ENCODE measurements at places on chromosomes 2 and 18.

DNA sequence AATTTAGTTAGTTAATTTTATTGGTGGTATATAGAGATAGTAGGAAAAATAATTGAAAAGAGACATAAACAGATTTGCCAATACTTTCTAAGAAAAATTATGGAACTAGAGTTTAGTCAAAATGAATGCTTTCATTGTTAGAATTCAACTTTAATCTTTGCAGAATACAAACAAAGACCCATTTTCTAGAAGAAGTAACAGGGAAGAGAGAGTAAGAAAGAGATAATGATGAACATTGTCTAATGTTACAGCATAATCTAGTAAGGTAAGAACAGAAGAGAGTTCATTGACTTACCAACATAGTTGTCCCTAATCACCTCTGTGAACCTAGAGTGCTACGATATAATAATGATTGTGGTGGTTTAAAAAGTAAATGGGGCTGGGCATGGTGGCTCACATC, 23.7 kb downstream of the SCN1A start:
- no peak for DNase-seq

DNA sequence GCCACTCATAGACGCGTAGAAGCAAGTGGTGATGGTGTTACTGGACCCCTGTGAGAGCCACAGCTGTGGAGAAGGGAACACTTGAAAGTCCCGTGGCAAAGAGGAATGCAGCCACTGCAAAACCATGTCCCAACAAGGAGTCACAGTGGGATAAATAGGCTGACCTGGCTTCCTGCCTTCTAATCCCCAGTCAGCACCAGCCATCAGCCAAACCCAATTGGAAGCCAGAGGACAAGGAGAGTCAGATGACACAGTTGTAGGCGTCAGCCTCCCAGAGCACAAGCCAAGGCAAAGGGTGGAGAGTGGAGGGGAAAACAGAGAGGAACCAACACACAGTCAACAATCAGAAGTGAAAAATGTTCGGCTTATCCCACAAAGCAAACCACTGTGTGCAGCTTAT, 5.5 kb upstream of the CYBRD1 start:
- DNase-seq: peak; percentile 15

DNA sequence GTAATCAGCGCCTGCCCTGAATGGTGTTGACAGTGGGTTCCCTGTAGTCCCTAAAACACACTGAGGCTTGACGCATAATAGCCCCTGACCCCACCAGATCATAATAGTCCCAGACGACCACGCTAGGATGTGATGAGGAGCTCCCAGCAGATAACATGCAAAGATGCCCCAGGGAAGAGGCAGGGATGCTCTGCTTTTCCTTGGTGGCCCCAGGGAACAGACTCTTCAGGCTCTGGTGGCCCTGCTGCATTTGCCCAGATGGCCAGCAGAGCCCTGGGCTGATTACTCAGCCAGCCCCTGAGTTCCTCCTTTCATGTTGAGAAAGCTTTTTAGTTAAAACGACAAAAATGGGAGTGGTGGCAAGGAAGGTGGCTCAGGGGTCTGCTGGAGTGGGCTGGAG, 5.9 kb upstream of the NCKAP5 start:
- no peak for DNase-seq

- no peak for DNase-seq
These were observed 53.2 kb upstream of the PKDCC start for GRCh38 chr2:41994661-41995060.

DNA sequence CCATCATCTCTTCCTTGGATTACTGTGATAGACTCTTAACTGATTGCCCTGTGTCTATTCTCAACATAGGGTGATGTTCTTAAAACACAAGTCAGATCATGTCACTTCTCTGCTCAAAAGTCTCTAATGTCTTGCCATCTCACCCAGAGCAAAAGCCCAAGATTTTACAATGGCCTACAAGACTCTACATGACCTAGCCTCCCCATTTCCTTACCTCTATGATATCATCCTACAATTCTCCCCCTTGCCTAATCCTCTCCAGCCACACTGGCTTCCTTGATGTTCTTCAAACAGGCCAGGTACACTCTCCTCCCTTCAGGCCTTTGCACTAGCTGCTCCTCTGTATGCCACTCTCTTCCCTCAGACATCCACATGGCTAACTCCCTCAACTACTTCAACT, 55.1 kb downstream of the ROCK1 start:
- DNase-seq: no peak

DNA sequence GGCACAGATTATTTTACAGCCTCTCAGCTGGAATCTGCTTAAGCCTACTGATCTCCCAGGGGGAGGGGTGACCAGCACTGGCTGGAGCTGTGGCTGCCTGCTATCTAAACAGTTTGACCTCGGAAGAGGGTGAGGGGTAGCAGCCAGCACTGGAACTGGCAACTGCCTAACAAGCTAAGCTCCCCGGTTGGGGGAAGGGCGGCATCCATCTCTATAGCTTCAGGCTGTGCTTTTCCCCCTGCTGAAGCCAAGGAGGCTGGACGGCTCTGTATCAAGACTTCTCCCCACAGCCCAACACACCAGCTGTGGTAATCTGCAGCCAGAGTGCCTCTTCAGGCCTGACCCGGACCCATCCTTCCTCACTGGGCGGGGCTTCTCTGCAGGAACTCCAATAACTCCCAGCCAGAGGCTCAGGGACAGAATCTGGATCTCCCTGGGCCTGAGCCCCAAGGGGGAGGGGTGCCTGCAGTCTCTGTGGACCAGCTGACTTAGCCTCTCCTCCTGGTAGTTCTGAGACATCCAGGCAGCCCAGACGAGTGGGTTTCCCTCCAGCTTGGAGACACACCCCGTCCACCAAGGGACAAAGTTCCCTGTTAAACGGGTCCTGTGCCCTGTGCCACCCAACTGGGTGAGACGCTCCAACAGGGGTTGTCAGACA, 560.2 kb downstream of the LRP1B start:
- DNase-seq: no peak

GRCh38 chr2:68835621-68836020, 35.6 kb downstream of the BMP10 start:
- DNase-seq: peak; percentile 68

DNA sequence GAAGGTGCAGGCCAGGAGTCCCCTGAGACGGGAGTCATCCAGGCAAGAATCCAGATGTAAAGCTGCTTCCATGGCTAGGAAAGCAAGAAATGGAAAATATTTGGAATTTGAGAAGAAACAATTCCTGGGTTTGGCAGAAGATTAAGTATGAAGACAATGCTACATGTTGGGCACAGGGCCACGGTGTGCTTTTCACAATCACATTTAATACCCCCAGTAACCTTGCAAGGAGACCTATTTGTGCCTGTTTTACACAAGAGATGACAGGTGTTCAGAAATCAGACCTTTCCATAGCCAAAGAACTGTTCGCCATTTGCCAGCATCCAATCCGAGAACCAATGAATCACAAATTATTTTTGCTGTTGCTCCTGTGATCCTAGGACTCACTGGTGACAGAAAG, 50.5 kb downstream of the KCTD1 start:
- DNase-seq: no peak

DNA sequence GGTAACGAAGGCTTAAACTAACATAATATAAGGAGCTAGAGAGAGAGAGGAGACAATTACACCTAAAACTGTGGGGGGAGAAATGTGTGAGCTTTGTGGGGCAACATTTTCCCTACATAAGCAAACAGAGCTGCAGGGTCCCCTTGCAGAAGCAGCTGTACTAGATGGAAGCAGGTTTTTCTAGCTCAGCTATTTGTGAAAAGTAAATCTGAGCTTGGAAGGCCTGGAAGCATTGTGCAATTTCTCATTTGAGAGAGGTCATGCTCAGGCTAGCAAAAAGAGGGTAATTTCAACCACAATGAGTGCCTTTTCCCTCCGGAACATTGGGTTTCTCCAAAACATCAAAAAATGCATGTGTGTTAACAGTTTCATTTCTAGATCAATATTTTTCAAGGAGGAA, 130.0 kb downstream of the ARL4C start:
- peak; percentile 31 for DNase-seq

GRCh38 chr2:98404556-98405250, 40.0 kb upstream of the INPP4A start:
- DNase-seq: no peak

GRCh38 chr2:157875641-157876065, 477 bp downstream of the ACVR1 start:
- DNase-seq: peak; percentile 37

- no peak for DNase-seq
These were observed 75.4 kb upstream of the PGAP1 start for GRCh38 chr2:197001921-197002320.

DNA sequence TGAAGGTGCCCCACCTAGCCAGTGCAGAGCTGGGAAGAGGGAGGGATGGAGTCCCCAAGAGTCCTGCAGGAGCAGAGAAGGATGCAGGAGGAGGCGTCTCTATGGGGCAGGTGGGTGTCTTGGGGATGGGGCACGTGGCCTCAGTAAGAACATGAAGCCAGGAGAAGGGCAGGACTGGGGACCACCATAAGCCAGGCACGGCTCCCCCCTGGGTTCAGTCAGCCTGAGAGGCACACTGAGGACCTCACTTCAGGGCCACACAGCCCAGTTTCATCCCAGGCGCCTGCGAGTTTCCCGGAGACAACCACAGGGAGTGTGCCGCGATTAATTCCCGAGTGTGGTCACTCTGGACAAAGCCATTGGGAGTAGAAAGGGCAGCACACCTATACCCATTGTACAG, 120.3 kb downstream of the GYPC start:
- DNase-seq: no peak

DNA sequence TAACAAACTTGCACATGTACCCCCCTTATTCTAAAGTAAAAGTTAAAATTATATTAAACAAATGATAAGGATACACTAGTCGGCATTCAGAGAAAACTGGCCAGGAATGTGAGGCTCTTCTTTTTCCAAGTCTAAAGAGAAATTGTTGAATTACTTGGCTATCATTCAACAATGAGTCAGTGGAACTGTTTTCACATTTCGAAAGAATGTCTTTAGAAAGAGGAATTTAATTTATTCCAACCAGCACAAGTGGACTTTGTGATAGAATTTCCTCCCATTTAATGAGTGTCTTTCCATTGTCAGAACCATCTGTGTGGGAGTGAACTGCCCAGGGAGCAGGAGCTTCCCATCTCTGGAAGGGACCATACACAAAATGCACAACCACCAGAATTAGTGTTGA, 792.2 kb downstream of the EPHA4 start:
- no peak for DNase-seq

DNA sequence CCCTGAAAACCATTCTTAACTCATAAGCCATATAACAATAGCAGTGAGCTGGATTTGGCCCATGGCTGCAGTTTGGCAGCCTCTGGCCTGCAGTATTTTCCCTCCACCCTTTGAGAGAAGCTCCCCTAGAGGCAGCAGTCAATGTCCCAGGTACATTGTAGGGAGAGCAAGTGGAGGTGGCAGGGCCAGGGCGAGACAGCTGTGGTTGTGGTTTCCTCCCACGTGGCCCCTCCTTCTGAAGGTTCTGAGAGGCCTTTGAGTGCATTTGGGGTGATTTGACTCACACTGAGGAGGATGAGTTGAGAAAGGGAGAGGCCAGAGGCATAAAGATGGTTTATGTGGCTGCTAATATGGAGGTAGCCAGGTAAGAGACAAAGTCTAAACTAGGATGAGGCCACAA, 45.5 kb upstream of the LDAH start:
- DNase-seq: no peak

DNA sequence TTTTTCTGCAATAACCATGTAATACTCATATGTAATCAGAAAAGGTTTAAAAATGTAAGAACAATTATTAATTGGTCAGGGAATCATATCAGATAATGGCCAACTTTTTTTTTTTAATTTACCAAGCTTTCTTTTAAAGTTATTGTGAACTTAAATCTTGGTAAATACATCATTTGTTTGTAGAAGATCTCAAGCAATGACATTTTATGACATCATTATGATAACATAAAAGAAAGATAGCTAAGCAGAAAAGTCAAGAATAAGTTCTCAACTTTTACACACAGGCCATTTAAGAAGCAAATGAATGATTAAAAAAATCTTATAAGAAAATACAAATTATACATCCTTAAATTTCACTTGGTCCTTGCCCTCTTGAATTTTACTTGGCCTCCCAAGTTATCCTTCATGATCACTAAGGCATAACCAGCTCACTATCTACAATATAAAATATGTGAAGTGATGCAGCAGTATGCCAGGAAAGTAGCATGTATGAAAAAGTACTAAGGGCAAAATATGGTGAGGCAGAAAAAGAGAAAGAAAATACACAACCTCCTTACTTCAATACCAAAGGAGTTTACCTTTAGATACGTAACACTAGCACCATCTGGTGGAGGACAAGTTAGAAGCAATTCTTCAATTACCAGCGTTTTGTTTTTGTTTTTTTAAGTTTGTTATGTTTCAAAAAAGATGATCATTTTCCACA, 116.6 kb downstream of the SRBD1 start:
- DNase-seq: peak; percentile 82

DNA sequence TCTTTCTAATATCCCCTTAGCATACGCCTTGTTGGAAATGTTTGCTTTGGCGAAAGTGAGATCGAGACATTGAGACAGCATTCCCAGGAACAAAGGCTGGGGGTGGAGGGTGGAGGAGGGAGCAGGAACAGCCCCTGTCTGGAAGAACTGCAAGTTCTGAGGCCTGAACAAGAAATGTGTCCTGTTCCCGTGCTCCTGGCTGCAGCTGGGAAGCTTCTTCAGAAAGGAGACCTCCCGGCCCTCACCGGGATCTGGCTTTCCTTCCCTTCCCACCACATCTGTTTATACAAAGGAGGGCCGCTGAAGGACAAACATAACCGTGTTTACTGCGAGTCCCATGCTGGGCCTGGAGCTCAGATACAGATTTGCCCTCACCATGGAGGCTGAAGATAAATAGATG, 35.9 kb downstream of the AFF3 start:
- no peak for DNase-seq

DNA sequence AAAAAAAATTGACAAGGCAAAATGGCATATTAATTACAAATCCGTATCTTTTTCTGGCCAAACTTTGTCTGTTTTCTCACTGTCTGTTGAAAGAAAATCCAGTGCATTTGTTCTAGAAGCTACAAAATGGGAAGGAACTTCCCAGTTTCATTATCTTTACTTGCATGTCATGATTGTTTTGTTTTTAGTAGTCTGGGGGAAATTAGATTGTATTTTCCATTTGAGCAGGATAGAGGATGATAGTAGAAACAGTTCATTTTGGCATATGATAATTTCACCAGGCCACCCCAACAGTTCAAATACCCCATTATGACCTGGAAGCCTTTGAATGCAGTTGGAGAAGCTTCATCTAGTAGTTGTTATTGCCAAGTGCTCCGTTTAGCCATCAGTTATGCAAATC, 77.5 kb upstream of the RANBP2 start:
- DNase-seq: no peak

Data from suppressor macrophage (primary cell).